ENCODE measurements at places on chromosomes 1 and 21. TPM values are rescaled to one million over a fixed set of nuclear protein-coding genes. Genes with fewer than 3 reads are reported as not detected.

DNA sequence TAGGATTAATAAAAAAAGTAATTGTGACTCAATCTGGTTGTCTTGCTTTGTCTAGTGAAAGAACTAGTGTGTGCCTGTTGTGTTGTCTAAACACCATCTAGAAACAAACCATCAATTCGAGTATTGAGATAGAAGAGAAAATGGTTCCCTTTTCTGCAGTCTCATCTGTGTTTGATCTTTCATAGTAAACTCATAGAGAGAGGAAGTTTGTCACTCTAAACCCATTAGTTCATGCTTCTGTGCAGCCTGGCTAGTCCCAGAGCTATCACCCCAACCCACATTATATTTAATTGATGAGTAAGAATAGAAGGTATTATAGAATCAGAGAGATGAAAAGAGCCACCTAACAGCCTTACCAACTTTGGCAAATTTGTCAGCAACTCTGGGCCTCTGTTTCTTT is 99.5 kb downstream of the TGFB2 start:
- DNase-seq, result no peak

DNA sequence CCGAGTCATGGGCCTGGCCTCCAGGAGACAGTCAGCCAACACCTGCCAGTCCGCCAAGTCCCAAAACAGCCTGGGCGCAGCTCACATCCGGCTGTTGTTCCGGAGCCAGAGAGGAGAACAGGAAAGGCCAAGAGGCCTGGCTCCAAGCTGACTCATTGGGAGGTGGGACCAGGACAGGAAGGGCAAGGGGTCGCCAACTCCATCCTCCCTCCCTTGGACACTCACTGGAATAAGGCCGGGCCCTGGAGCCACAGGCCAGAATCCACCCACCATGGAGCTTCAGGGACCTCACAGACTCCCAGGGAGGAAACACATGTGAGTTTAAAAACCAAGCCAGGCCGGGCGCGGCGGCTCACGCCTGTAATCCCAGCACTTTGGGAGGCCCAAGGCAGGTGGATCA is 25.1 kb upstream of the CLIC4 start:
- DNase-seq, result no peak

The TRIM63 gene
- polyA plus RNA-seq, result 0.99 TPM

DNA sequence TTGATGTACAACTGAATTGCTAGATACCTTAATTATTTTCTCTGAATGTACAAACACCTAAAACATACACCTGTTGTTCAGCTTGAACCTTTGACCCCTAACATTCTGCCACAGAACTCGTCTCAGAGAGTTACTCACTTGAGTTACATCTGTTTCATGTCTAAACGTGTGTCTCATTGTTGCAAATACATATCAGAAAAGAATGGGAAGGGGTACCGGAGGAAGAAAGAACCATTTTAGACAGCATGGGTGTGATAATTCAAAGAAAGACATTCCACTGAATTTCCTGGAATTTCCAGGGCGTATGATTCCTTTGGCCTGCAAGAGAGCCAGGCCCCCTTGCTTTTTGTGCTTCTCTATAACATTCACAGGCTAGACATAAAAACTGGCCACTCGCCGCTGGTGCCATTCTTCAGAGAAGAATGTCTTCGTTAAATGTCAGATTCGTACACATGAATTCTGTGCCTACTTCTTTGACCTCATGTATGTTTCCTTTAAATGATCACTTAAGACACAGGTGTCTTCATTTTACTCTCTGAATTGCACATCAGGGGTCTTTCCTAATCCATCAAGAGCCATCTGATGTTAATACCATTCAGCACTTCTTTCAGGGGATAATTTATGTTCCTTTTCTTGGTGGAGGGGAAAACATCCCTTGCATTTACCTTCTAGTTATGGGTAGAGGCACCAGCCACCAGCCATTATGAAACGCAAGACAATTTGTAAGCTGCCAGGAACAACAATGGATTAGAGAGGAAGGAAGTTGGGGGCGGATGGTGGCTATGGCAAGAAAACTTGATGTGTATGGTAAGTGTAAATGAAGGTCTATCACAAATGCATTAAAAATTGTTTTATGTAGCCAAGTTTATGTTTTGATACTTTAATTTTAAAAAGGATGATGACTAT is 12.7 kb downstream of the ATF3 start:
- no peak for DNase-seq

GRCh38 chr1:93765099-93765498 is 83.5 kb upstream of the BCAR3 start:
- DNase-seq, result no peak
